Left lung (tissue), 14 donors: ENCODE measurements at places on chromosomes 2 and 18. TPM values are rescaled to one million over a fixed set of nuclear protein-coding genes. Genes with fewer than 3 reads are reported as not detected.

DNA sequence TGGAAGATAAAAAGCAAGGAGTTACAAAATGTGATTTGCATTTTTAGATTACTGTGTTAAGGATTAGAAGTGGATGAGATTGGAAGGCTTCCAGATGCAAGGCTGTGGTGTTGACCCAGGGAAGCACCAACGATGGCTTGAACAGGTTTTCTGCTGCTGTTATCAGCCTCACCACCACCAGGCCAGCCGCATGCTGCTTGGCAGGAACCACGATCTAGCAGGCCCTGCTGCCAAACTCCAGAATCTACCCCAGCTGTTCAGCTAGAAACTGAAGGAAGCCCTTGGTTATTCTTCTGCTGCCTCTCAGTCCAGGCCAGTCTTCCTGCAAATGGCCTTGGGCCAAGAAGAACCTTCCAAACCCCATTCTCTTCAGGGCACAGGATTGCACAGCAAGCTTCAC, 133.9 kb downstream of the MTCL1 start:
- DNase-seq, result no peak

GRCh38 chr18:73945130-73945792, 202.4 kb downstream of the FBXO15 start:
- DNase-seq, result no peak

GRCh38 chr2:106664669-106665068, 177.5 kb downstream of the CD8B2 start:
- DNase-seq, result no peak

ATP8B1 gene
- total RNA-seq, result 26.6 TPM

GRCh38 chr18:24031318-24031717, 16.8 kb downstream of the TTC39C start:
- DNase-seq, result no peak
